ENCODE measurements at places on chromosomes 1 and 21.

DNA sequence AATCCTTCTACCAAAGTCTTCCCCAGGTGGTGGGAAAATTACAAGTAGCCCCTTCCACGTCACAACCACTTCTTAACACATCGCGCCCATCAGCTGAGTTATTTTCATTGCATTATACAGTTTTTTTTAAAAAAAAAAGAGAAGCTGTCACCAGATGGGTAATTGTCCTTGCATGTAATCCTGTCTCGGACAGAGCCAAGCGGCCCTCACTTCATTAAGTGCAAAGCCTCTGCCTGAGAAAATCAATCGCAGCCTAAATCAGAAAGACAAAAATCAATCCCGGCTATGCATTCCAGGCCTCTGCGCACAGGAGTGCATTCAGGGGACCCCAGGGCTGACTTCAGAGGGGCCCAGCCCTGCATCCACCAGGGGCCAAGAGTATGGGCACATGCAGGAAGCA lies 538.9 kb downstream of the NPHP4 start:
- no peak for DNase-seq

GRCh38 chr1:62590255-62590969 lies 6.9 kb upstream of the ANGPTL3 start:
- no peak for DNase-seq

- peak; percentile 51 for DNase-seq
Measured at GRCh38 chr1:205310976-205311704, 10.4 kb downstream of the NUAK2 start.

GRCh38 chr1:25711555-25712298 lies 88.3 kb upstream of the SELENON start:
- no peak for DNase-seq

GRCh38 chr1:213973129-213973528 lies 14.6 kb upstream of the PROX1 start:
- DNase-seq, result no peak

DNA sequence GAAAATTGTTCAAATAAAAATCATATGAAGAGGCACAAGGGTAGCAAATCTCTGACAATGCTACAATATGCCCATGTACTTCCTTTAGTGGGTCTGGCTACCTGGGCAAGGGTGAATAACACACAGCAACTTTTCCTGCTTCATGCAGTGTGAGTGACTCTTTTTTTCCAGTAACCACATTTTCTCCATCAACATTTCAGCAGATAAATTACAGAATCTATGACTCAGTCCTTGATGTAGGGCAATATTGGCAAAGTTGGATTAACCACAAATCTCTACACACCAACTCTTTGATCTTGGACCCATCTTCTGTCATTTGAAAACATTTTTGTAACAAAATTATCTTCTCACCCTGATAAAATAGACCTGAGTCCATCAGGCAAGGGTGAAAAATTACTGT lies 31.7 kb downstream of the ERICH3 start:
- no peak for DNase-seq

- no peak for DNase-seq
Measured at GRCh38 chr1:86542631-86543030, 4.2 kb upstream of the CLCA4 start.

DNA sequence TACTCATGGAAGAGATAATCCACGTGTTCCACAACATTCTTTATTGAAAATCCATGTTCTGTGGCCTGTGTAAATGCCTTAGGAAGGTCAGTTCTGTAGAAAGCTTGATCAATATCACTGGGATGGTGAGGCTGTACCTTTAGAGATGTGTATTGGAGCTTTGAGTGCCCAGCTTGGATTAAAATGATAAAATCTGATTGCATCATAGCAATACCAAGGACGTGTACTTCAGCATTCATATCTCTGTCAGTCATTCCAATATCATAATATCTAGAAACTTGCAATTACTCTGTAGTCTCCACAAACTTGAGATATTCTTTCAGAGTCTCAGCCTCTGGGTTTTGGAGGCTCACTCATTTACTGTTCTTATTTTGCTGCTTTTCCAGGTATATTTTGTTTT lies 31.6 kb downstream of the IFI44 start:
- DNase-seq, result no peak

- peak; percentile 75 for DNase-seq
Measured at GRCh38 chr1:156012051-156012817, 8.5 kb downstream of the SSR2 start.

DNA sequence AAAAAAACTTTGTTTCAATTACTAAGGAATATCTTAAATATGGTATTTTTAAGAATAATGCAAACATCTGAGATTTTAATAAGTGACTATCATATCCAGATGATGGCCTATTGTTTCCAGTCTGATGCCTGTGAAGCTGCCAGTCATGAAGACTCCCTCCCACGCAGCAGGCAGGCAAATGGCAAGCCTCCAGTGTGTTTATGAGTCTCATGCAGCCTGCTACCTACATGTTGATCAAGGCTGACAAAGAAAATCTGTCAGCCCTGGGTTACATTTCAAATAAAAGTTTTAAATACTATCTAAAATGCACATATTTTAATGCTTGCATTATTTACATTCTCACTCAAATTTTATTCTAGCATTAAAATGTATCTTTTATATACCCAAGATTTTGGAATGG lies 137.6 kb upstream of the RNPC3 start:
- DNase-seq, result no peak
